ENCODE measurements at places on chromosomes 2 and 18.

DNA sequence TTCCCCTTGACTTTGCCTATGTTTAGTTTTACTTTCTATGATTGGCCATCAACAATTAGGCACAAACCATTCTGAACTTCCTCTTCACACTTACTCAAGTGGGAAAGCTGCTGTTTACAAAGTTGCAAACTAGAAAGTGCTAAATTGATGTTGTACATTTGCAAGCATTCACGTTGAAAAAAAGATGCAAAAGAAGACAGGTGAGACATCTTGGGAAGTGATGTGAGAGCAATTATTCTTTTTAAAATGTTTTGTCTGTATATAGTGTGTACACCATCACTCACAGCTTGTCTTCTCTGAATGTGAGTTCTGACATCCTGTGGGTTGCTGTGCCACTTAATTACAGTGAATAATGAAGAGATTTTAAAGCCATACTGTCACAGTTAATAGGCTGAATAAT is 874.1 kb upstream of the LRATD1 start:
- DNase-seq: no peak

GRCh38 chr2:103004426-103004942 is 242.7 kb downstream of the TMEM182 start:
- DNase-seq: no peak

DNA sequence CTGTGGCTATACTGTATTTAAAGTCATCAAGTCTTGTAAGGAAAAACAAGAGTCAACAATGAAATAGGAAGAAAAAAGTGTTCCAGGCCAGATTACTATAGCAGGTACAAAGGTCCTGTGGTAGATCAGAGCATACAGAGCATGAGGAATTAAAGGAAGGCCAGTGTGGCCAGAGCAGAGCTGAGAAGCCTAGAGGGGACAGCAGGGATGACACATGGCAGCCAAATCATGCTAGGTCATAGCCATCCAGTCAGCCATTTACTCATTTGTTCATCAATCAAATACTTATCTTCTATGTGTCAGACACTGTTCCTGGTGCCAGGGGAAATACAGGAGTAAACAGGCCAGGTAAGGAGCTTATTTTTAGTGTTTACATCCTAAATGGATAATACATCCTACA is 24.3 kb downstream of the ADD2 start:
- no peak for DNase-seq

GRCh38 chr2:235908826-235909225 is 259.4 kb downstream of the GBX2 start:
- no peak for DNase-seq

DNA sequence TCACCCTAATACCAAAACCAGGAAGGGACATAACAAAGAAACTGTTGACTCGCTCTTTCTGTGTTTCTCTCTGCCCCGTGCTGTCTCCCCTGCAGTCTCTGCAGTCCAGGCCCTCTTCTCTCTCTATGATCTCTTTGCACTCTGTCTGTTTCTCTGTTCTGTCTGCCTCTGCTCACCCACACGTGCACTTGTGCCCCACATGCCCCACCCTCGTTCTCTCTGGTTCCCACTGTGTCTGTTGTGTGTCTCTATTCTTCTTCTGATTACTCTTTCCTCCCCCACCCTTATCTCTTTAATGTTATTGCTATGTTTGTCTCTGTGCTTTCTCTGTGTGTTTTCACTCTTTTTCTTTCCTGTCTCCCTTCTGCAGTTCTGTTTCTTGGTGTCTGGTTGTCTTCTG is 54.0 kb downstream of the NAT8 start:
- DNase-seq: no peak

DNA sequence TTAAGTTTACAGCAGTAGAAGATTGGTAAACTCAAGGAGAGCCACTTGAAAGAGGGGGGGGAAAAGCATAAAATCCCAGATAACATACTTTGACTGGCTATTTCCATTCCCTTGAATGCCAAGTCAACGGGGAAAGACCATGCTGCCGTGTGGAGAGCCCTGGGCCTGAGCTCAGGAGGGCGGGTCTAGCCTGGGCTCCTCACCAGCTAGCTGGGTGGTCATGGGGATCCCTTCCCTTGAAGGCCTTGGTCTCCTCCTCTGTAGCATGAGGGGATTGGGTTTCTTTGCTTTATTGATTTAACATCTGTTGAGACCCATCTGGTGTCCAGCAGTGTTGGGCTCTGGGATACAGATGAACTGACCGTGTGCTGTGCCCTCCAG is 35.0 kb downstream of the TEX51 start:
- no peak for DNase-seq

GRCh38 chr2:85938456-85938855 is 49.7 kb upstream of the ST3GAL5 start:
- DNase-seq: no peak

- no peak for DNase-seq
Measured at GRCh38 chr18:61935362-61935761, 42.6 kb upstream of the RNF152 start.

DNA sequence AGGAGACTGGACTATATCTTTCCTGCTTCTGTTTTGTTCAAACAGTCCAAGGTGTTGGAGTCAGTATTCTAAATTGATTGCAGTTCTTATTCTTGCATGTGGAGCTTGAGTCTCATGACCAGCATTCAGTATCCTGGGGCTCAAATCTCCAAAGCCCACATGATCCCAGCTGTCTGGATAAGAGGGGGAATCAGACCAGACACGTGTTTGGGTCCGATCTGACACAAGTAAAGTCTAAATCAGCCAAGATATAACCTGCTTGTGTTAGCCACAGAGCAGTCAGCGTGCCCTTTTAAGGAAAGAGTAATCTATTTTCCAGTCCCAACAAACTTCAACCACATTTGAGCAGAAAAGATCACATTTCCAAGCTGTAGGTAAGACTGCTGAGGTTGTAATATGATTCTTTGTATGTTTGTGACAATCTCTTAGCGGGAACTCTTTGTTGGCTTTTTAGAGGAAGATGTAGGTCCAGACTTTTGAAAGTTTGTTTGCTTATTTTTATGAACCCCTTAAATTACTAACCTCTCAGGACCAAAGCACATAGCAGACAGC is 334.6 kb downstream of the SLC4A3 start:
- DNase-seq: no peak

GRCh38 chr2:221874444-221874843 is 302.3 kb upstream of the EPHA4 start:
- DNase-seq: no peak

- DNase-seq: no peak
Measured at GRCh38 chr18:39918847-39919246, 2036.2 kb upstream of the PIK3C3 start.

All from activated CD8-positive, alpha-beta memory T cell treated with anti-CD3 and anti-CD28 coated beads for 24 hours (primary cell).